ENCODE measurements at places on chromosomes 12 and 14.

- no peak for DNase-seq
These were observed 121.7 kb downstream of the PAPOLA start for GRCh38 chr14:96623676-96624484.

GRCh38 chr14:68878908-68879307 lies 86.0 kb upstream of the ZFP36L1 start:
- DNase-seq, result no peak

DNA sequence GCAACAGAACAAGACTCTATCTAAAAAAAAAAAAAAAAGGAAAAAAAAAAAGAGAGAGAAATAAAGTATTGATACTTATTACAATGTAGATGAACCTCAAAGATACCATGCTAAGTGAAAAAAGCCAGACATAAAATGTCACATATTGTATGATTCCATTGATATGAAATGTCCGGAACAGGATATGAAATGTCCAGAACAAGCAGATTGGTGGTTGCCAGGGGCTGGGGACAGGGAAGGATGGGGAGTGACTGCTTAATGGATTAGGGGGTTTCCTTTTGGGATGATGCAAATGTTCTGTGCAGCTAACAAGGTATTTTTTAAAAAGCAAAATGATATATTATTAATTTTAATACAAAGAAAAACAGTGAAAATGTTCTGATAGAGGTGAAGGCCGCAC lies 5.0 kb downstream of the HVCN1 start:
- DNase-seq, result no peak

GRCh38 chr12:46147144-46147543 lies 121.7 kb downstream of the SLC38A1 start:
- DNase-seq, result no peak

GRCh38 chr14:63777024-63777423 lies 49.2 kb upstream of the SGPP1 start:
- no peak for DNase-seq

- DNase-seq, result no peak
These were observed 154.5 kb downstream of the ZFP36L1 start for GRCh38 chr14:68638141-68638999.

- DNase-seq, result no peak
These were observed 129.0 kb upstream of the HMGA2 start for GRCh38 chr12:65695113-65695865.

- no peak for DNase-seq
These were observed 47.6 kb upstream of the FRMD6 start for GRCh38 chr14:51604073-51604472.

GRCh38 chr12:25264114-25264513 lies 13.4 kb upstream of the KRAS start:
- DNase-seq, result no peak

DNA sequence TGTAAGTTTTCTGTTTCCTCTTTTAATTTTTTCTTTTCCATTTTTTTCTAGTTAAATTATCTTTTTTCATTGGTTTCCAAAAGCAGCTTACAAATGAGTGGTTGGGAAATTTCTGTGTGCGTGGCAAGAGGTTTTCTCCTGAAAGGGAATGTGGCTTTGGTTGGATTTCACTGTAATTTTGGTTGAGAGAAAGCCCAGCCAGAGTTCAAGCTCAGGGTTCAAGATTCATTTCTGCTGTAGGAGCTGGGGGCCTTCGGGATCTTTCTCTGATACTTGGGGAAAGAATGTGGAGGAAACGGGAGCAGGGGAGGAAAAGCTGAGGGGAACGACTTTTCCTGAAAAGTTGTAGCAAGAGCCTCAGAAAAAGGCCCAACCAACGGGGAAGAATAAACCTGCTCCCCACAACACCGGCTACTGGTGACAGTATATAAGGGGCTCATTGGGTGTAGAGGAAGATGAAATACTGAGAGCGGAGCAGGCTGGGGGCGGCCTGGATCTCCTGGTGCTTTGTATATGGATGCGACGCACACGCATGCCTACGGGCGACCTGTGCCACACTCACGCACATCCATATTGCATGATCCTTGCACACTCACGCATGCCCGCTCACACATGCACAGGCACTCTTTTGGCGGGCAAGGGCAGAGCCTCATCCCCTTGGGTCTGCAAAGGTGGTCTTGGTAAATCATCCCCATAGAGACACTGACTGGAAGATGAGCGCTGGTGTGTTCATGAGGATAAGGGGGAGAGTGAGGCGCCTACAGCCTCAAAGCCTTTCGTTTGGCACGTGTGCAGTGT lies 1.9 kb downstream of the HOXC10 start:
- DNase-seq, result no peak

DNA sequence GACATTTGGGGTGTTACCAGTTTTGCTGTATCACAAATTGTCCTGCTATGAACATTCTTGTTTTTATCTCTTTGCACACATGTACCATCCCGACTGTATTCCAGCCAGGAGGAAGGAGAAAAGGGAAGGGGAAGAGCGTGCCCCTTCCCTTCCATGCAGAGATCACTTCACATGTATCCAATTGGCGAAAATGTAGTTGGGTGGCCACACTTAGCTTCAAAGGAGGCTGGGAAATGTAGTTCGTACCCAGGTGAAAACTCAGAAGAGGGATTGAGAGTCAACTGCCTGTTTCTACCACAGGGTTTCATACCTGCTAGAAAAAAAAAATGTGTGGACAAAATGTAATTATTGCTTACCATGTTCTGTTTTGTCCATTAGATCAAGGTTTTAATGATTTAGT lies 189.1 kb upstream of the PELI2 start:
- no peak for DNase-seq

DNA sequence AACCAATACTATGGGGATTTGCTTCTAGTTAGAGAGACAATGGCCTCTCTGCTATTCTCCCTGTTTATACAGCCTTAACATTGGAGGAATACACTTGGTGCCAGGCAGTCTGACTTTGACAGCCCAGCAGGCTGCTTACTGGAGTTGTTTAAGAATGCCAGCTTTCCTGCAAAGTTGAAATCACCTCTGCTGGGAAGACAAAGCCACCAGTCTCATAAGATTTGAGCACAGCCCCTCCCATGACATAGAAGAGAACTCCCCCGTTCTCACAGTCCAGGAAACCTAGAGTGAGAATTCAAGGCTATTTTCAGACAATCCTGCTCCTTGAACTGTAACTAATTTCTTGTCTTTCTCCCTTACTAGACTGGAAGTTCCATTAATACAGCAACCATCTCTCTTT lies 21.1 kb upstream of the CATSPERB start:
- DNase-seq, result no peak

DNA sequence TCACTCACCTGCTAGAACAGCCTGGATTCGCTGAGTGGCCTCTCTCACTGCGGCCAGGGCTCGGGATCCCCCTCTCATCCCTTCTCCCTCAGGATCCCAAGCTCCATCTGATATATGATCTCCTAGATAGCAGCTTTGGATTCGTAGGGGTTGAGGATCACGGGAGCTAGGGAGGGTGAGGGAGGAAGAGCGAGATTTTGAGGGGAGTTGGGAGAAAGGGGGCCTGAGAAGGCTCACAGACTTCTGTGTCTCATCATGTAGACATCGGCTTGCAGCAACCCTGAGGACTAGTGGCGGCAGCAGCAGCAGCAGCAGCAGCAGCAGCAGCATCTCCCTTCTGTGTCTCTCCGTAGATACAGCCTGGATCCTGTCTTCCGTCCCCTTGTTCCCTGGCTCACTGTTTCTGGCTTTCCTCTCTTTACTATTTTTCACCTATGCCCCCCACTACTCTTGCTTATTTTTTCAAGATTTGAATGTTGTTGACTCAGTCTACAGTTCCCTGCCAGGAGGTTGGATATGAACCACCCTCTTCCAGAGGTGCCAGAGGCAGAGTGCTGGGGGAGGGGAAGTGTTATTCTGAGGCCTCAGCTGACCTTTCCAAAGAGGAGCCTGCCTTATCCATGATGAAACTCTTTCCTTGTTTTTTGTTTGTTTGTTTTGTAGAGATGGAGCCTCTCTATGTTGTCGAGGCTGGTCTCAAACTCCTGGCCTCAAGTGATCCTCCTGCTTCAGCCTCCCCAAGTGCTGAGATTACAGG lies at the start of gene CIROP:
Gene CIROP (minus strand): TSS at position 399 of the 757 bp plus-strand sequence. CDS start 69 bp downstream, at position 330.
- no peak for DNase-seq

DNA sequence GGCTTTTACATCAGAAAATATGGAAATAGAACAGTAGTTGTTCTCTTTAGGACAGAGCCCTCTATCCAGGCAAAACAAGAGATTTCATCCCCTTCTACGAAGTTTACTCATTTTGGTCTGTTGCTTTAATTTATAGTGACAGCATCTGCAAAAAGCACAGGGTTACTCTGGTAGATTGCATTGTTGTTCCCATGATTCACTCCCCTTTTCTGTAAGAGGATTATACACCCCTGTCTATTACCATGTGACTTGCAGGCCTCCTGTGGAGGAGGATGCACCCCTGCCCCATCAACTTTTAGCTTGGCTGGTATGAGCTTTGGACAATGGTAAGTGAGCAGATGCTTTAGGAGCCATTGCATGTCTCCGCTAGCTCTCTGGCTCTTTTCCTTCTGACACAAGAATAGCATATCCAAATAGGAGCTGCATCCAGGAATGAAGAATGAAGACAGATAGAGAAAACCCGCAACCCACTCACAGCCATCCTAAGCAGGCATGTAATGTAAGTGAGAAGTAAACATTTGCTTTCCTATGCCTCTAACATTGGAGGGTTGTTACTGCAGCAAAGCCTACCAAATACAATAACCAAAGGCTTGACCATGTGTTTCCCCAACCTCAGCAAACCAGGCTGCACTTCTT lies 304.2 kb downstream of the AKAP6 start:
- DNase-seq, result no peak

DNA sequence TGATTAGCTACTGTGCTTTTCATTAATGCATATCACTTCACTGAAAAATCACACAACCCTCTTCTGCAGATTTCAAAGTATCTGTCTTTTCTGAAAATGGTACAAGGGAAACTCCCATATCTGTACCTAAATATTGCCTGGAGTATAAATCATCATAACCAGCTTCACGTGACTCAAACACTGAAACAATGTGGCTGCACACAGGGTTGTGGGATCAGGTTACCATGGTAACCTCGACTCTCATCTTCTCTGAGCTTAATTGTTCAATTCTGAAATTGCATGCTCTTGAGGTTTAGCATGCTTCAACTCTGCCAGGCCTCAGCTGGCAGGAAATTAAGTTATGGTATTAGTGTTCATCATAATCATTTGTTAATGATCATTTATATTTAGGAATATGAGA lies 77.5 kb upstream of the CPSF6 start:
- DNase-seq, result no peak

DNA sequence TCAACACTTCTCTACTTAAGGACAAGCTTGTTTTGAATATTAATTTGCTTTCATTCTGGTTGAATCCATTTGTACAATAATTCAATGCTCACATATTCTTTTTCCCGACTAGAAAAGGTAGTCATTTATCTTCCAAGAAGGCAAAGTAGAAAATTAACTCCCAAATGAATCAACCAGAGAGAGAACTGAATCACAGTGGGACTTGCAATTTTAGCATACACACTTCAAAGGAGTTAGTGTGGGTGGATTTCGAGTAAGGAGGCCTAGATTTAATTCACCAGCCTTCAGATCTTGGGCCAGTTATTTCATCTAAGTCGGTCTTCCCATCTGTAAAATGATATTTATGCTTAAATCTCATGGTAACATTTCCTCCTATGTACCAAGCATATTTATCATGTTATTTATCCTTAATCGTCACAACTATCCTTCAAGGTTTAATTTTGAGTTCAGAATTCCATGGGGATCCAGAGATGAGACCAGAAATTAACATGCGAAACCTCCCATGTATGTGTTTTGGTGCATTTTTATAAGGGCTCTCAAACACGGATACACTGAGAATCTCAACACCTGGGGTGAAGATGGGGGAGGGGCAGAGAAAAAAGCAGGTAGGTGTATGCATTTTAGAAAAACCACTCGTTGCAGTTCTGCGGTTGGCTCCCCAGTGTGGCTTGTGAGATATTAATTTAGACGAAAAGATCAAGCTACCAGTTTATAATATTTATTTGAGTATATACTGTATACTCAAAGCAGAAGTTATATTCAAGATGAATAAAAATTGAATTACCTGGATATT lies 38.9 kb upstream of the IL22 start:
- DNase-seq, result no peak

GRCh38 chr12:130196827-130197226 lies 34.6 kb downstream of the FZD10 start:
- DNase-seq, result no peak

GRCh38 chr12:125386652-125387051 lies 321.4 kb downstream of the AACS start:
- DNase-seq, result no peak

- DNase-seq, result no peak
These were observed 454.8 kb downstream of the AEBP2 start for GRCh38 chr12:19894050-19894449.

DNA sequence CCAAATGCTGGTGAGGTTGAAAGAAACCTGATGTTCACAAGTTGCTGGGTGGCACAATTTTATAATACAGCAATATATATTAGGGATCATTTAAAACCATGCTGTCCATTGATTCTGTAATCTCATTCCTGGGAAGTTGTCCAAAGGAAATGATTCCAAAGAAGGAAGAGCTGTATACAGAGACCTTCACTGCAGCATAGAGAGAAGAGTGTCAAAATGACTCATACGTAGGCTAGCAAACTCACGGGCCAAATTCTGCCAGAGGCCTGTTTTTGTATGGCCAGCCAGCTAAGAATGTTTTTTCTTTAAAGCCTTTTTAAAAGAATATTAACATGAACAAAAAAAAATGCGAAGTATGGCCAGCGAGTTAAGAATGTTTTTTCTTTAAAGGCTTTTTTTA lies 69.2 kb upstream of the MED13L start:
- no peak for DNase-seq

DNA sequence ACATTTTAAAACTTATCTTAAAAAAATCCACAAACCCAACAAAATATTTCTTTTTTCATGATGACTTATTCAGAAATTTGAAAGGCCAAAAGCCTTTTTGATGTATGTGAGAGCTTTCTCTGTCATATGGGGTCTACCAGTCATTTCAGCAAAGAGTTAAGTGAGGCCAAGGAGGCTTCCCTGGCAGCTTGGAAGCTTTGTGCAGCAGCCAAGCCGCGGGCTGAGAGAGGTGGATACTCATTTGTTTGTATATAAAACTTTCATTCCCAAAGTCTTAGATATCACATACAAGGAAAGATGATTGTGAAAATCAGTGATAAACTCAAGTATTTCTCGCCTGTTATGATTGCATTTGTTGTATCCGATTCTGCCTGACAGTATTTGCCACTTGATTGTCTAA lies 48.5 kb upstream of the RNU6-8 start:
- no peak for DNase-seq

- DNase-seq, result no peak
These were observed 340.5 kb downstream of the VRK1 start for GRCh38 chr14:97137705-97138104.

GRCh38 chr14:89473989-89474388 lies 57.0 kb upstream of the FOXN3 start:
- DNase-seq, result no peak

- DNase-seq, result no peak
These were observed 11.1 kb upstream of the ETV6 start for GRCh38 chr12:11638315-11638916.
